Anterior cingulate cortex (tissue), 58 donors: ENCODE measurements at places on chromosomes 7 and 10.

DNA sequence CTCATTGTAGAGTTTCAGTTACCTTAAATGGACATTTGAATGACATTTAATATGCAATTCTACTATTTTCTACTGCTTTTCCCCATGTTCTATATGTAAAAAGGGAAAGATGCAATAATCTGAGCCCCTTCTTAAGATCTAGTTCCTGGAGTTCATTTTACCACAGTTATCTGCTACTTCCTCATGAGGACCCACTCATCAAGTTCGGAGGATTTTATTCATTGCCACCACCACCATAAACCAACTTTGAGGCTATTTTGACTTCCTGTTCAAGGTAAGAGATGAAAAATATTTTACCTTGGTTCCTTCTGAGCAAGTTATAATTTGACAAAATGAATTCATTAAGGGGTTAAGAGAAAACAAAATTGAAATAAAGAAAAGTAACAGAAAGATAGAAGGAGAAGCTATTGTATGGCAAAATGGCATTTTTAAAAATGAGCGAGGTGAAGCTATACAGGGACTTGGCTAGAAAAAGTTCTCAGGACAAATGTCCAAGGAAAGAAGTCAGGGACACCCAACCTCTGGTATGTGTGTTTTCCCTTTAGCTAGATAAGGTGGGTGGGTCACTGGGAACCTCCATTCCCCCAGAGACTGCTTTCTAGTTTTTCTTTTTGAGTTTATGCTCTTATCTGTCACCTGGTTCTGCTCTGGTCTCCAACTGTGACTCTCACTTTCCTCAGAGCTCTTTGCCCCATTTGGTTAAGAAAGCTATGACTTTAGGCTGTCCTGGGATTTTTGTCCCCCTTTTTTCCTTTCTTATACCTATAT, 14.9 kb upstream of the FAM3C start:
- no peak for DNase-seq

DNA sequence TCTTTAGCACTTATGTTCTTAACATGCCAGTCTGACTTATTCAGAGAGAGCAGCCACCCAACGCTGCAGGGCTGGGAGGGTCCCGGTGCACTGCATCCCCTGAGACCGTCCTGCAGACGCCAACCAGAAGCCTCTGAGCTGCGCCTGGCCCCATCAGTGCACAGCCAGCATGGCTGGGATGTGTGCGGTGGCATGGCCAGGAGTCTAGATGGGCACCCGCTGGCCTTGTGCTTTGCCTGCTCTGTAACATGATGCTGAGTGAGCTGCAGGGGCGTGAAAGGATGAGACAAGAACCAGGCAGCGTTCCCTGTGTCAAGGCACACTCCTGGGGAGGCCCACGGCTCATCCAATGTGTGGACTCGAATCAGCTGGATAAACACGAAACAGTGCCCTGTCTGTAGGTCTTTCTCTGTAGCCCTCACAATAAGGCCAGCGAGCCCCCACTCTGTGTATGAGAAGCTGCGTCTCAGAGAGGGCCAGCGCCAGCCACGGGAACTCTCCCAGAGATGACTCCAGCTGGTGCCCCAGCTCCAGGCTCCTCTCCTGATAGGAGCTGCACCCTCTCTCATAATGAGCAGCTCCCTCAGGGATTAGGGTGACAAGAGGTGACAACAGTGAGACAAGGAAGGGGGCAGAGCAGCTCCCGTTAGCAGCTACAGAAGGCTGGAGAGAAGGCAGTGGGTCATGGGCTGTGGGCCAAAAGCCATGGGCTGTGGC, 96.8 kb downstream of the TNS3 start:
- peak; percentile 19 for DNase-seq

GRCh38 chr7:37916017-37916672, 472 bp downstream of the SFRP4 start:
- DNase-seq = no peak

GRCh38 chr7:126040114-126041045, 1110.8 kb upstream of the POT1 start:
- no peak for DNase-seq

DNA sequence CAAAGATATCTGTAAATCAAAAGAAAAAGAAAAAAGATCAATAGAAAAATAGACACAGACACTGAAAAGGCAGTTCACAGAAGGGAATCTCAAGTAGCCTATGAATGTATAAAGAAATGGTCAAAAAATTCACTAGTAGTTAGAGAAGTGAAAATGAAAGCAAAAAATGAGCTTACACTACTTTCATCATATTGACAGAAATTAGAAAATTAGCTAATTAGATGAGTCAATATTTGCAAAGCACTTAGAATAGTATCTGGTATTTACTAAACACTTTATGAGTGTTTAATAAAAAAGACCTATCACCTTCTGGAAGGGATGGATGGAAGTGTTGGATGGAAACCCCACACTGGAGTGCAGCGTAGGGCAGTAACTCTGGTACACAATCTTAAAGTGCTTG, 1.7 kb upstream of the CFAP58 start:
- no peak for DNase-seq

GRCh38 chr7:122329145-122329802, 24.7 kb upstream of the FEZF1 start:
- no peak for DNase-seq

GRCh38 chr7:123797673-123798531, 47.1 kb upstream of the HYAL4 start:
- no peak for DNase-seq

- DNase-seq = no peak
Measured at GRCh38 chr7:111787099-111787498, 224.8 kb upstream of the IMMP2L start.

GRCh38 chr10:14617852-14618251, 156.8 kb downstream of the FAM107B start:
- DNase-seq = no peak

GRCh38 chr10:3898821-3899220, 113.8 kb upstream of the KLF6 start:
- DNase-seq = no peak

- no peak for DNase-seq
Measured at GRCh38 chr10:92688573-92688926, 1.2 kb upstream of the HHEX start.

- no peak for DNase-seq
Measured at GRCh38 chr7:113179313-113179712, 61.0 kb upstream of the SMIM30 start.

DNA sequence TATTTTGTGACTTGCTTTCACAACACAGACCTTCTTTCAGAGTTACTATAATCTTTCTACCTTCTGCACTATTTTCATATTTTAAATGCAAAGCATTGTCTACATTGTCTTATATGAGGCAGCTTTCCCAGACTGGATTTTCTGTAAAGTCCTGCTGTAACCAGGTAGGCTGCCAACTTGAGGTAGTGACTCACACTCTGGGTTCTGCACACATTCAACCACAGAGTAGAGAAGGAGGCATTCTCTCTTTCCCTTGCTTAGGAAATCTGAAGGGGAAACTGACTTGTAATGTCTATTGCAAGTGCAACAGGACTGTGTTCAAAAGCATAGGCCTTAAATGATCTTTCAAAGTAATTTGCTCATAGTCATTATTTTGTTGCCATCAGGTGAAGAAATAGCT, 461.4 kb downstream of the GRM8 start:
- no peak for DNase-seq

- DNase-seq = no peak
Measured at GRCh38 chr7:142749218-142749993, at the start of gene PRSS1. TSS of gene PRSS1 (plus strand) at chr7:142749472. CDS start at chr7:142749485, 13 bp downstream.

- no peak for DNase-seq
Measured at GRCh38 chr10:22158426-22158825, 59.4 kb downstream of the EBLN1 start.

- DNase-seq = no peak
Measured at GRCh38 chr7:6489612-6490011, 41.9 kb upstream of the DAGLB start.

DNA sequence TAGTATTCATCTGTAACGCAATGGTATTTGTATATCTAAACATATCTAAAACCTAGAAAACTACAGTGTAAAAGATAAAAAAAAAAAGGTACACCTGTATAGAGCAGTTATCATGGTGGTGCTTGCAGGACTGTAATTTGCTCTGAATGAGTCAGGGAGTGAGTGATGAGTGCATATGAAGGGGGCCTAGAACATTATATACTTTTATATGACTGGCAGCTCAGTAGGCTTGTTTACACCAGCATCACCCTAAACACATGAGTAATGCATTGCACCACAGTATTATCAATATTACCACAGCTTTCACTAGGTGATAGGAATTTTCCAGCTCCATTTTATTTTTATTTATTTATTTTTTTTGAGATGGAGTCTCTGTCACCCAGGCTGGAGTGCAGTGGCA, 40.8 kb downstream of the TRIM24 start:
- no peak for DNase-seq

GRCh38 chr7:100723732-100724275, 3.5 kb downstream of the EPO start:
- no peak for DNase-seq

GRCh38 chr10:43044961-43045621, 31.8 kb upstream of the RET start:
- no peak for DNase-seq

GRCh38 chr7:87027900-87028299, 31.6 kb downstream of the ELAPOR2 start:
- no peak for DNase-seq

GRCh38 chr10:103936022-103936421, 18.0 kb upstream of the STN1 start:
- DNase-seq = no peak

- no peak for DNase-seq
Measured at GRCh38 chr10:96468845-96469244, 44.9 kb downstream of the TLL2 start.

DNA sequence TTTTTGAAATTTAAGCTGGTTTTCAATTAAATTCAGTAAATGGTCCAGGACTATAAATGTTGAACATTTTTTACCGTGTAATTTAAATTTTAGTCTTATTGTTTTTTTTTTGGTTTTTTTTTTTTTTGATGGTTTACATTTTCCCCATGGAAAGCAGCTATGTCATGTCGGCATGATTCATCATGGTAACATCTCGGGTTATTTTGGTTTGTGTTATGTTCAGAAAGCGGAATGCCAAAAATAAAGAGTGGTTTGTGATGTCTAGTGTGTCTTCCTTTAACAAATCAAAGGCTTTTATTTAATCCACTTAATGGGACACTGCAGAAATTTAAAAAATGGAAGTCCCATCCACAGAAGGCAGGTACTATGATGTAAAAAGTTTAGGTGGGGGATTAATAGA, 58.5 kb downstream of the TRUB1 start:
- no peak for DNase-seq

- DNase-seq = no peak
Measured at GRCh38 chr10:79491143-79491835, 21.0 kb upstream of the EIF5AL1 start.

GRCh38 chr10:131252567-131253276, 58.8 kb downstream of the TCERG1L start:
- DNase-seq = no peak
